ENCODE measurements at places on chromosomes 6 and 20.

DNA sequence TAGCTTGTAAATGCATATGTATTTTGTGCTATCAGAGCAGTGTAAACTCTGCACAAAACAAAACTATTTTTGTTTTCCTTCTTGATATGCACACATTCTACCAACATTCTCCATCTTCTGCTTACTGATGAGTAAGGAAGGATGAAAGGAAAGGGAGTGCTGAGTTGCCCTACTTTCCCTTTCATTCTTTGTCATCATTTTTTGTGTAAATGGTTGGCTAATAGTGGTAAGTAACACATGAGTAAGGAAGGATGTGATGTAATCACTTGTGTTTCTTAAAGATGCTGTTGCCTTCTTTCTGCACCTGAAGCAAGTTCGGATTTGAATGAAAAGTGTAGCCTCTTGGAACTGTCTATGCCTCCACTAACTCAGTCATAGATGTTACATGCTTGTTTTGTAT, 4.6 kb upstream of the REV3L start:
- H3K27me3 ChIP-seq = no peaks in the 10 kb centered on the region
- H3K36me3 ChIP-seq = peaks cover 5% of the 10 kb centered on the region
- H3K4me1 ChIP-seq = peaks cover 35% of the 10 kb centered on the region
- DNase-seq = no peak

GRCh38 chr20:17298171-17298570, 71.3 kb downstream of the PCSK2 start:
- H3K36me3 ChIP-seq = no peaks in the 10 kb centered on the region
- H3K4me3 ChIP-seq = no peak overlapping the region
- no peak for DNase-seq

GRCh38 chr6:12474167-12475140, 184.3 kb downstream of the EDN1 start:
- no peak overlapping the region for H3K4me3 ChIP-seq
- peaks cover 3% of the 10 kb centered on the region for H3K4me1 ChIP-seq
- no peaks in the 10 kb centered on the region for H3K27me3 ChIP-seq
- H3K36me3 ChIP-seq = no peaks in the 10 kb centered on the region
- no peak overlapping the region for H3K27ac ChIP-seq

- no peaks in the 10 kb centered on the region for H3K27me3 ChIP-seq
- H3K27ac ChIP-seq = no peak overlapping the region
- peaks cover 6% of the 10 kb centered on the region for H3K4me1 ChIP-seq
- no peak overlapping the region for H3K4me3 ChIP-seq
These were observed 40.6 kb upstream of the ECHDC1 start for GRCh38 chr6:127383988-127384387.

- no peak for DNase-seq
- H3K4me1 ChIP-seq = peaks cover 9% of the 10 kb centered on the region
- no peak overlapping the region for H3K27ac ChIP-seq
- H3K36me3 ChIP-seq = peaks cover 2% of the 10 kb centered on the region
These were observed 4.2 kb downstream of the SCRT2 start for GRCh38 chr20:671252-672030.

DNA sequence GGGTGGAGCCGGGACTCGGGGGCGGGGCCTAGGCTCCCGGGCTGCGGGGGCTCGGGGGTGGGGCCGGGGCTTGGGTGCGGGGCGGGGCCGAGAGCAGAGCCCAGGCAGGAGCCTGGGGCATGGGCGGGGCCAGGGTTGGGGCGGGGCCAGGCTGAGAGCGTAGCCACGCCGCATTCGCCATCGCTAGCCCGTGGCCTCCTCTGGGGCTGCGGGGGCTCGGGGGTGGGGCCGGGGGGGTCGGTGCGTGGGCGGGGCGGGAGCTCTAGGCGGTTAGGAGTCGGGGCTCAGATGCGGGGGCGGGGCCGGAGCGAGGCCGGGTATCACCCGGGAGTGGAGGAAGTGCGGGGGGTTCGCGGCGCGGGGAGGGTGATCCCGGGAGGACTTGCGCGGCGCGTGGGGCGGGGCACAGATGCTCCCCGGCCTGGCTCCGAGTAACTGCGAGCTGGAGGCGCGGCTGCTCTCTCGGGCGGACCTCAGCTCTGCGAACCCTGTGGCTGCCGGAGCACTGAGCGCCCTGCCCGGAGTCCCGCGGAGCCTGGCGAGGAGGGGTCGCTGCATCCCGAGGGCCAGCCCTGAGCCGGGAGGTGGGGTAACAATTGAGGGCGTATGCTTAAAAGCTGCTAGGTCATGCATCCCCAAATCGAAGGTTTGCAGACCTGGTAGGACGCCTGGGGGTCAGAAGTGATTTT, 434 bp upstream of the ECI2 start:
- H3K4me1 ChIP-seq = peaks cover 20% of the 10 kb centered on the region
- DNase-seq = peak; percentile 98
- peak overlapping the region; percentile 74 for H3K4me3 ChIP-seq
- H3K27ac ChIP-seq = peak overlapping the region; percentile 78
- H3K36me3 ChIP-seq = peaks cover 8% of the 10 kb centered on the region

DNA sequence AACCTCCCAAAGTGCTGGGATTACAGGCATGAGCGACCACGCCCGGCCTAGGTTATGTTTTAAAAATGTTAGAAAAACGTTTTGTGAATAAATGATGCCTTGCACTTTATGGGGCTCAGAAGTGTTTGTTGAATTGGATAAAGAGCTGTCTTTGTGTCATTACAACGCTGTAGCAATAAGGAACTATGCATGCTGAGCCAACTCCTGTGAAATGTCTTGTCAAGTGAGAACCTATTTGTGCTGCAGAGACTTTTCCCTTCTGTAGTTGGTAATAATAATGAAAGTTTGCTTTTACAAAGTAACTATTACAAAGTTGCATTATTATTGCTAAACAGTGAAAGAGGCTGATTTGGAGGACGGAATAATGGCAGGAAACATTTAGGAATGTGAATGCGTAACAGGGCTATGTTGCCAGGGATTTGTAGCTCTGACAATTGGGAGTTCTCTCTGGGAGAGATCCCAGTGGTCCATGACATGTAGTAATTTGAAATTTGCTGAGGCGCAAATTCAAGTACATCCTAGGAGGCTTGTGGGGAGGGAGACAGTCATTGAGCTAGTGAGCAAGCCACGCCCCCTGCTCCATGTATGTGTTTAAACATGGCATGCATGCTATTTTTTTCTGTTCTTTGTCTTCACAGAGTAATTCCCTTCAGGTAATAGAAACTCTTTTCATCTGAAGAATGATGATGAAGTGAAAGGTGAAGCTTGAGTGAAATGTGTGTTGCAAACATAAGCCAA, 16.8 kb upstream of the BICRAL start:
- H3K4me3 ChIP-seq = no peak overlapping the region
- no peaks in the 10 kb centered on the region for H3K36me3 ChIP-seq
- H3K4me1 ChIP-seq = peaks cover 11% of the 10 kb centered on the region

GRCh38 chr6:32200711-32201475, 8.4 kb upstream of the GPSM3 start:
- H3K36me3 ChIP-seq = no peaks in the 10 kb centered on the region
- H3K4me1 ChIP-seq = peaks cover 17% of the 10 kb centered on the region
- no peak for DNase-seq
- H3K27me3 ChIP-seq = peaks cover 6% of the 10 kb centered on the region
- H3K27ac ChIP-seq = no peak overlapping the region

GRCh38 chr6:36586606-36587005, 7.6 kb upstream of the SRSF3 start:
- DNase-seq = no peak
- H3K36me3 ChIP-seq = no peaks in the 10 kb centered on the region
- H3K27ac ChIP-seq = no peak overlapping the region
- no peaks in the 10 kb centered on the region for H3K27me3 ChIP-seq

- H3K27me3 ChIP-seq = peaks cover 17% of the 10 kb centered on the region
- DNase-seq = no peak
- H3K4me3 ChIP-seq = no peak overlapping the region
- H3K36me3 ChIP-seq = no peaks in the 10 kb centered on the region
- no peaks in the 10 kb centered on the region for H3K4me1 ChIP-seq
These were observed 137.5 kb downstream of the FOXA2 start for GRCh38 chr20:22446613-22447446.

DNA sequence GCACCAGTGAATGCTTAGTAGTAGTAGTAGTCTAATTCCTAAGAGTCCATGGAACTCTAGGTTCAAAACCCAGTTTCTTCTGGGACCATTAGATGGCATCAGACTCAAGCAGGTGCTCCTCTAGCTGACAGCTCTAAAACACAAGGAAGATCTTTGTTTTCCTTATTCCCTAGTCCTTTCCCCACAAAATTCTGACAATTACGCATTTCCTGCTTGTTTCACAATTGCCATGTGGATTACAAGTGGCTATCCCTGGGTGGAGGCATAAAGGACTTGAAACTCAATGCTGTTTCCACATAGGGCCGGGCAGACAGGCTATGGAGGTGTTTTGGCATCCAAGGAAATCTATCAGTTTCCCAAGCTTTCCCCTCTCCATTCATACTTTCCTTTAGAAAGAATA, 9.2 kb upstream of the HLA-DOB start:
- no peak overlapping the region for H3K4me3 ChIP-seq
- no peaks in the 10 kb centered on the region for H3K4me1 ChIP-seq

DNA sequence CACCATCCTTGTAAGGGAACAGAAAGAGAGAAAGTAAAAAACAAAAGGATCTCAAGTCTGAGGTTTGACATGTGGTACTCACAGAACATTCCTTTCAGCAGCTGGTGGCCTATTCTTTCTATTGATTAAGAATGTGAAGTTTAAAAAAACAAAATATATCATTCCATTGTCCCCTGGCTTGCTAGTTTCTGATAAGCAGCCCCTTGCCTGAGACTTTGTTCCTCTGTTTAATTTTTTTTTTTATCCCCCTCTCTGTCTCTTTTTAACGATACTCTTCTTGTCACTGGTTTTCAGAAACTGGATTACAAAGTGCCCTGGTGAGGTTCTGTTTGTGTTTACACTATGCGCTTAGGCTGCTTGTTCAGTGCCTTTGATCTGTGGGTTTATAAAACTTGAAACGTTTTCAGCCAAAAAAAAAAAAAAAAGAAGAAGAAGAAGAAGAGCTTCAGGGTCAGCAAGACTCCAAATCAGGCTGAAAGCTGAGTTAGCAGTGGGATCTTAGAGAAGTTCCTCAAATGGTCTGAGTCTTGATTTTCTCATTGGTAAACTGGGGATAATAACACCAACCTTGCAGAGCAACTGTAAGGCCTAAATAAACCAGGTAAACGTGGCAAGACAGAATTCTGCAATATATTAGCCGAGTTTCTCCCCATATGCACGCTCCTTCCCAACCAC, 45.1 kb upstream of the SLC22A23 start:
- peaks cover 17% of the 10 kb centered on the region for H3K4me1 ChIP-seq
- no peaks in the 10 kb centered on the region for H3K36me3 ChIP-seq
- H3K27me3 ChIP-seq = no peaks in the 10 kb centered on the region
- DNase-seq = no peak
- no peak overlapping the region for H3K4me3 ChIP-seq

DNA sequence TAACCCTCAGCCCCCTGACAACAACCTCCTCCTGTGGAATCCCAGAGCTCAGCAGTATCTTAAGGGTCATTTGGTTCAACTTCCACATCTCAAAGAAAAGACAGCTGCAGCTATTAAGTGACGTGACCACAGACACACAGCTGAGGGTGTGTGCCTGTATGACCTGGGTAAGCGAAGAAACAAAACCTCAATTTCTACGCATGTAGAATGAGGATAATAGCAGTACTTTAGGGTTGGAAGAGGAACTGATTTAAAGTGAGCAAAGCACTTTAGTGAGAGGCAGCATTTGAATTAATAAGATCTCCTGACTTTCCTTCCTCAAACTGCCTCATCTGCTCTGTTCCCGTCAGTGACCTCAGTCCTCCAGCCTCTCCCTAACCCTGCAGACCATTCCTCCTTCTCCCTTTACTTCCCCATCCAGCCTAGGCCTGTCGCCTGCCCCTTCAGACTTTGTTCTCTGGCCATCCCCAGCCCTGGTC, 6.8 kb upstream of the ARMC2 start:
- H3K4me1 ChIP-seq = peaks cover 10% of the 10 kb centered on the region
- H3K36me3 ChIP-seq = no peaks in the 10 kb centered on the region
- no peak for DNase-seq
- H3K4me3 ChIP-seq = no peak overlapping the region
- H3K27me3 ChIP-seq = peaks cover 6% of the 10 kb centered on the region

- H3K27me3 ChIP-seq = no peaks in the 10 kb centered on the region
- DNase-seq = no peak
- H3K36me3 ChIP-seq = no peaks in the 10 kb centered on the region
- no peak overlapping the region for H3K4me3 ChIP-seq
- H3K27ac ChIP-seq = no peak overlapping the region
These were observed 7.0 kb upstream of the OR14J1 start for GRCh38 chr6:29294499-29294914.

GRCh38 chr20:32070690-32071213, 18.7 kb downstream of the HCK start:
- no peaks in the 10 kb centered on the region for H3K36me3 ChIP-seq
- H3K4me1 ChIP-seq = peaks cover 18% of the 10 kb centered on the region
- H3K27me3 ChIP-seq = peaks cover 14% of the 10 kb centered on the region
- H3K27ac ChIP-seq = no peak overlapping the region
- no peak overlapping the region for H3K4me3 ChIP-seq

GRCh38 chr20:63061771-63062100, 55.0 kb upstream of the BHLHE23 start:
- H3K36me3 ChIP-seq = no peaks in the 10 kb centered on the region
- H3K27me3 ChIP-seq = peaks cover 28% of the 10 kb centered on the region
- no peaks in the 10 kb centered on the region for H3K4me1 ChIP-seq
- DNase-seq = peak; percentile 40
- H3K4me3 ChIP-seq = no peak overlapping the region
- H3K27ac ChIP-seq = no peak overlapping the region

DNA sequence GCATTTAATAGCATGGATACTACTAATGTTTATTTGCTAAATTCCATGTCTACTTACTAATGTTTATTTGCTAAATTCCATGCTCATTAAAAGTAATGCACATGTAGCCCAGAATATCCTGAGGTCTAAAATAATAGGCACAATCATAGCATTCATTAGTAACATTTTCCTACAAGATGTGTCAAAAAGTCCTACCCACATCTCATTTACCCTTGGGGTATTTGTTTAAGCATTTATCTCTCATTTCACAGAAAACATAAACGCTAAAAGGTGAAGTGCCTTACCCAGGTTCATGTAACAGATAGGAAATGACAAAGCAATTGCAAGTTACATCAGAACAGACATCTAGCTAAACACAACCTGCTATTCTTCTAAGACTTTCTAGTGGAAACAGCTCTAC, 457.1 kb downstream of the HACE1 start:
- H3K36me3 ChIP-seq = no peaks in the 10 kb centered on the region
- no peaks in the 10 kb centered on the region for H3K27me3 ChIP-seq
- no peak overlapping the region for H3K27ac ChIP-seq
- H3K4me3 ChIP-seq = no peak overlapping the region
- peaks cover 8% of the 10 kb centered on the region for H3K4me1 ChIP-seq

DNA sequence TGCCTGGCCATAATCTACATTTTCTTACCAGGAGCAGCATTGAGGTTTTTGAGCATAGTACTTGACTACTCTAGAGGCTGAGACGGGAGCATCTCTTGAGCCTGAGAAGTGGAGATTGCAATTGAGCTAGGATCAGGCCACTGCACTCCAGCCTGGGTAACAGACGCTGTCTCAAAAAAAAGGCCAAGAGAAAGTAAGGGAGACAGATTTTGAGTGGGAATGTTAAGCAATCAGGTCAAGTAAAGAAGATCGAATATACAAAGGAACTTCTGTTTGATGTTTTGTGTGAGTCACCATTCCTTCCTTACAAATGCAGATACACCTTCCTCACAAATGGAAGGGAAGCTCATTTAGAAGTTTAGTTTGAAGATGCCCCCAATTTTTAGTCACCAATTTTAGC, 4.4 kb downstream of the PNRC1 start:
- no peak overlapping the region for H3K4me3 ChIP-seq
- H3K27me3 ChIP-seq = no peaks in the 10 kb centered on the region
- H3K4me1 ChIP-seq = peaks cover 40% of the 10 kb centered on the region
- peak overlapping the region; percentile 55 for H3K27ac ChIP-seq
